Right ventricle myocardium inferior (tissue), 1 donor: ENCODE measurements at places on chromosomes 7 and 10. TPM values are rescaled to one million over a fixed set of nuclear protein-coding genes. Genes with fewer than 3 reads are reported as not detected.

GRCh38 chr10:116427671-116428070, at the start of gene PNLIPRP3:
TSS of gene PNLIPRP3 (plus strand) at chr10:116427847. CDS start at chr10:116428013, 166 bp downstream.
- DNase-seq: no peak

DNA sequence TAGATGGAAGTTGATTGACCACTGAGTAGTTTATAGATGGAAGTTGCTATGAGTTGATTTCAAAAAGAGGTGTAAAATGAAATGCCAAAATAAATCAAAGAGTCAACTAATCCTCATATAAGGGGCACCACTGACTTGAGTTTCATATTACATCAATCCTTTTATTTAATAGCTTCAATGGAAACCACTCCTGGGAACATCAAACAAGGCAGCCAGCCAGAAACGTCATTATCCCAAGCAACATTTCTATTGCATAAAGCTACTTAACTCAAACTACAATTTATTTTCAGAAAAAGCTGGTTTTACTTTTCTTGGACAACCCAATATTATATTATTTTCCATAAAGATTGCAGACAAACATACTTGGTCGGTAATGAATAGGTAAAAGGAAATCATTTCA, 162.1 kb downstream of the TSPAN12 start:
- no peak for DNase-seq

DNA sequence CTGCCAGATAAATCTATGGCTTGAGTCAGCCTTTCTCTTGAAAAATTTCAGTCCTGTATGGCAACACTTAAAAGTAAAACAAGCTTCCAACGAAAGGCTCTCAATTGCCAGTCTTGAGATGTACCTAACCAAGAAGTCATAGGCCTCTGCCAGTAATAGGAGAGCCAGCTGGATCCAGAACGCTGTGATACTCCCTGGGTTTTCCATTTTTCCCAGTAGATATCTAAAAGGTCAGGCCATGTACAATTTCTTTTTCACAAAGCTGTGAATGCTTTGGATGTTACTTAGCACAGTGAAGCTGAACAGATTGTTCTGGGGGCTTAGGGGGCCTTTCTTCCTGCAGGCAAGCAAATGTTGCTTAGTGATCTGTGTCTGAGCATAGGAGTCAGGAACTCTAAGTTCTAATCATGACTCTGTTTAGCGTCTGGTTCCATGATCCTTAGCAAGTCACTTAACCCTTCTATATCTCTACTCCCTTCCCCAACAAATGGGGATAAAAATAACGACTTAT, 86.5 kb downstream of the ARMH3 start:
- no peak for DNase-seq

GRCh38 chr10:116774728-116775151, 32.4 kb upstream of the HSPA12A start:
- no peak for DNase-seq

CALML5 gene
- not detected for total RNA-seq

LRRD1 gene
- not detected for total RNA-seq
